ENCODE measurements at places on chromosomes 4 and X.

DNA sequence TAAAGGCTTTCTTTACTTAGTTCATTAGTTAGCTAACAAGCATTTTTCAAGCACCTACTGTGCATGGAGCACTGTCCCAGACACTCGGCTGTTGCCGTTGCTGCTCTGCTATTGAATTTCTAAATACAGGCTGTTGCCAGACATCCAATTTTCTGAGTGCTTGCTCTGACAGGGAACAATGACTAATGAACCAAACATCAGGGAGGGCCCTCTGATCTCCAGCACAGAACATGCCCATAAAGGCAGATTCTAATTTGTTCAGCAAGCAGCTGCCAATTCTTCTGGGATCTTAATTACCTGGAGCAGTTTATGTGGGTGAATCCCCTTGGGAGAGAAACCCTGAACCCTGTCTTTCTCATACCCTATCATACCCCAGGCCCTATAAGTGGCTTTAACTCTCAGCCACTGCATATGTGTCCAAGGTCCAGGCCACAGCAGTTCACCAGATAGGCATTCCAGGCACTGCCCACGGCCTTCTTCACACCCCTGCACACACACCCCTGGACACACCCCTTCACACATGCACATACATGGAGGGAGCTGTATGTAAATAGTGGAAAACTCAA lies 27.9 kb downstream of the TSC22D3 start:
- no peak for DNase-seq

- peak; percentile 57 for DNase-seq
These were observed 62.8 kb upstream of the EGFL6 start for GRCh38 chrX:13506574-13506973.

GRCh38 chrX:9557091-9557490 lies 92.2 kb downstream of the TBL1X start:
- no peak for DNase-seq

DNA sequence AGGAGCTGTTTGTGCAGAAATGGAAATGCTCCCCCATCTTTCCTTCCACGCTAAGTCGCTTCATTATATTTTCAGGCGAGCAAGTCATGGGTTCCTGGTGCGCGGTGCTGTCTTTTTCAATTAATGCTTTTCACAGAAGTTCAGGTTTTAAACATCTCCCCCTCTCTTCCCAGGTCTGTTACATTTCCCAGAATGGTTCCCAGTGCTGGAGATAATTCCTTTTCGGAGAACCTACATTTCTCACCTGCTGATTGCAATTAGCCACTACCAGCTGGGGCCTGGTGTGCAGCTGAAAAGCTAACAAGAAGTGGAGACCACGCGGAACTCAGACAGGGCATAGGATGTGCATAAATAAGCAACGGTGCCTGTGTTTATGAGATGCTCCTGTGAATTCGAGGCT lies 217.8 kb downstream of the MID1IP1 start:
- no peak for DNase-seq

GRCh38 chrX:13699183-13699826 lies 10.4 kb downstream of the RAB9A start:
- DNase-seq, result no peak

DNA sequence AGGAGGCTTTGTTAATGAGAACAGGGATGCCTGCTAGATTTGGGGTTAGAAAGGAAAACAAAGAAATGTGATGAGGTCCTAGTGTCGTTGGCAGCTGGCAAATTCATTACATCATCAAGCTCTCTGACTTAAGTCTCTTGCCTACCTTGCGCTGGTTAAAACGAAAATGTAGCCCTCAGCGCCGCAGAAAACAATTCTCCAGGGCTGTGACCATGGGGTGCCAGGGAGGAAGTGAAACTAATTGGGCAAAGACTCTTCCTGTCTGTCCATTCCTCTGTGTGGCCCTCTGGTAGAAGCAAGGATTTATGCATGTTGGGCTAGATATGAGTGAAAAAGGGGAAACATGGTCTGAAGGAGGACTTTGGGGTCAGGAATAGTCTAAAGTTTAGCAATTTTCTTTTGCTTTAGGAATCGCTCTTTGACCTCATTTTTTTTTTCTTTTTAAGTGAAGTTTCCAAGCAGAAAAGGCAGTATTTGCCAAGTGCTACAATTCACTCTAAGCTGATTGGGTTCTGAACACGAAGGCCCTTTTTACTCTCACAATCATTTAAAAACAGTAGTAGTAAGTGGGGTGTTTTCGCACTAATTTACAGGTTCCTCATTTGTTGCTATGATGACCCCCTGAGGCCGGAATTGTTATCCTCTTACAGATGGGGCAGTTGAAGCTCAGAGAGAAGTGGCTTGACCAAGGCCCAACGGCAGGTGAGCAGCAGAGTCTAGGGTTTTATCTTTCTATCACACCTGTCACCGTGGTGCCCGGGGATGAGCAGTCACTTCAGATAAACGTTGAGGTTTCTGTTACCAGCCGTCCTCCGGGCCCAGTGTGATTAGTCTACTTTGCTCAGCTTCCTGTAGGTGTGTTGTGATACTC lies 27.3 kb upstream of the CHRNA9 start:
- no peak for DNase-seq

GRCh38 chrX:25198253-25198652 lies 182.5 kb upstream of the ARX start:
- DNase-seq, result no peak

- no peak for DNase-seq
These were observed 58.6 kb upstream of the CAMK2D start for GRCh38 chr4:113820108-113820507.

DNA sequence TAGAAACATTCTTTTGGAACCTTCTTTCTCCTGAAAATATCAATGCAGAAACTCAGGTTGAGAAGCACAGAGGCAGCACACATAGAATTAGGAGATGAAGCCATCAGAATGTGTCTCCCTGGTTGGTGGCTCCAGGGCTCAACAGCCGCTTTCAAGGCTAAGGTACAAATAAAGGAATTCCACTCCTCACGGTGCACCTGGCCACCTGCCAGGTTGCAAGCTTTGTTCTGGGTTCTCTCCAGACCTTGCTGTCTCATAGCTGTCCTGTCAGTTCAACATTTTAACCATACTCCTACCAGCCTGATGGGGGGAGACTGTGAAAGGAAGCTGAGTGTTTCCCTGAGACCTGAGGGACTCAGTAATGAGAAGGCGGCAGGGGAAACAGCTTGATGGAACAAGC lies 96.3 kb upstream of the HPF1 start:
- no peak for DNase-seq

DNA sequence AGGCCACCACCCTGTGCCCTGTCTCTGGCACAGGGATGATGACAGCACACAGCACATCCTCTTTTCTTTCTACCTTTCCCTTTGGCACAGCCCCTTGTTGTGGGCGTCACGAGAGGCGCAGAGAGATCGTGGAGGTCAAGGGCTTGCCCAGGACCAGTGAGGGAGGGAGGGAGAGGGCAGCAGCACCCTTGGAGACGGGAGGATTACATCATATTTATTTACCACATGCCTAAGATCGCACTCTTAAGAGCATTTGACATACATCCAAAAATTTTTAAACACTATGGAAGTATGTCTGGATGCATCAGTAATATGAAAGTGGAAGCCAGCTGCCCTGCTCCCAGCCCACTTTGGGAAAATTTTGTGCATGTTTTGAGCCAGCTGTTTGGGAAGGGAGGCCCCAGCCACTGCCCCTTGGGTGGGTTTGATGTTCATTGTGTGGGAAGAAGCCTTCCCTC lies 12.7 kb downstream of the WFS1 start:
- DNase-seq, result no peak

DNA sequence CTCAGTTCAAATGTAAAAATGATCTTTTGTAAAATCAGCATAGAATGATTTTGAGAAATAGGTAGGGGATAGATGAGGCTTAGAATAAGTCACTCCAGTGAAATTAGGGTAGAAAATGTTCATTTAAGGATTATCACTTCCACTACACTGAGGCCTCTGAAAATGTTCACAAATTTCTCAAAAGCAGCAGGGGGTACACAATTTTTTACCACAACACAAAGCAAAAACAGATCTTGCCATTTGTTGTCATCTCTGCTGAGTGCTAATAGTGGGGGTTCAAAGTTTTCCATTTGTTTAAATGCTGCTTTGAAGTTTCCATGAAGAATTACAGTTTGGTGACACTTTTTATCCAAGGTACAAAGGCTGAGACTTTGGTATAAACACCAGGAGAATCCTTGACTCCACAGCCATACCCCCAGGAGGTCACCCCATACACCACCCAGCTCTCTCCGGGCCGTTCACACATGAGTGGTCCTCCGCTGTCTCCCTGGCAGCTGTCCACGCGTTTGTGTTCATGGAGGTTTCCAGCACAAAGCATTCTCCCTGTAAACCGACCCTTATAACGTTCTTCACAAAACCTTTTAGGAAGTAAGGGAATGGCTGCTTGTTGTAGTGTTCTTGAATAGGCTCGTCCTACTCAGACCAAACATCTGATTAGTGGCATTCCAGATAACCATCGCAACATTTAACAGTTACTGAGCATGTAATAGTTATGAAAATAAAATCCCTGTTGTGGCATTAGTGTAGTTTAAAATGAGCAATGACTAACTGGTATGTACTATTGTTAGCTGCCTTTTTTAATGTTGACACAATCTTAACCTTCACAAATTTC lies 71.0 kb downstream of the PRSS12 start:
- DNase-seq, result no peak

- no peak for DNase-seq
These were observed 22.4 kb downstream of the RAB40AL start for GRCh38 chrX:102959471-102959870.

DNA sequence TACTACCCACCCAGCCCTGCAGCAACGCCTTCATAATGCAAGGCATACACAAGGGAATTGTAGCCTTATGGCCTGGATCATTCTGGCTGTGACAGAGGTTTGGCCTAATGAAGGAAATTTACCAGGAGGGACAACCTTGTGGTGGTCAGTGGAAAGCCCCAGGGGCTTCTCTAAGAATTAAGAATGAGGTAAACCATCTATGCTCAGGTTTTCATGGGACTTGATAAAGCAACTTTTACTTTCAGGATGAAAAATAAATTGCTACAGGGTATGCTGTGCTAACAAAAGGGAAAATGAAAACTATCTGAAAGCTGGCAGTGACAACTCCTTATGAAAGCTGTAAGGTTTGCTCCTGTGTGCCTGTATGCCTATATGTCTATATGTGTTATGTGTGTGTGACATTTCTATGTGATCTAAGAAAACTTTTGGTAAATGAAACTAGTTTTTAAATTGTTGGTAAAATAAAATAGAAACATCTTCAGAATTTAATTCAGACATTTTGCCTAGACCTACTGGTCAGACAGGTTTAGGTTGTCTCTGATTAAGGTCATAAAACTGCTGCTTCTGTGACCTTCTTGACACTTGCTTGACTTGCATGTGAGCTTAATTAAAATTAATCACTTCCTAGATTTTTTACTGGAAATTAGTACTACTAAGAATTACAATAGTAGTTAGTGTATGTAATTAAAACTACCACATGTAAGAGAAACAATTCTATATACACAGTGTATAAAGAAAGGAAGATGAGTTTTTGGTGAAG lies 19.9 kb upstream of the TXK start:
- no peak for DNase-seq

DNA sequence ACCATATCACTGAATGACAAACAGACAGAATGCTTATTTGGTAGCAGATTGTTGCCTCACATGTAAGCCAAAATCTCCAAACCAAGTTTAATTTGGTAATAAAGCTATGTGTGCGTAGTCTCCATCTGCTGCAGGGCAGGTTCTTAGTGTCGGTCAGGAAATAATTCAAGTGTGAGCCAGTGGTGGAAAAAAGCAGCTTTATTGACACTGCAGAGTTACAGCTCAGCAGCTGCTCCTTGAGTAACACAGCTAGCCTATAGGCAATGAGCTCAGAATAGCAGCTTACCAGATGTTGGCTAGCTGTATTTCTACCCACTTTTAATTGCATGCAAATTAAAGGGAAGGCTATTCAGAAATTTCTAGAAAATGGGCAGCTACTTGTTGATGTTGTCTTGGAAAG lies 757.8 kb upstream of the HS3ST1 start:
- no peak for DNase-seq

DNA sequence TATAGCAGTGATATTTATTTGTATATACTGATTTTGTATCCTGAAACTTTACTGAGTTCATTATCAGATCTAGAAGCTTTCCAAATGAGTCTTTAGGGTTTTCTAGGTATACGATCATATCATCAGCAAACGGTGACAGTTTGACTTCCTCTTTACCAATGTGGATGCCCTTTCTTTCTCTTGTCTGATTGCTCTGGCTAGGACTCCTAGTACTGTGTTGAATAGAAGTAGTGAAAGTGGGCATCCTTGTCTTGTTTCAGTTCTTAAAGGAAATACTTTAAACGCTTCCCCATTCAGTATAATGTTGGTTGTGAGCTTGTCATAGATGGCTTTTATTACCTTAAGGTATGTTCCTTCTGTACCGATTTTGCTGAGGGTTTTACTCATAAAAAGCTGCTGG lies 37.5 kb downstream of the CBR4 start:
- no peak for DNase-seq

GRCh38 chrX:17527135-17527701 lies 152.2 kb downstream of the NHS start:
- DNase-seq, result no peak

GRCh38 chrX:130592204-130592603 lies 190.4 kb downstream of the RBMX2 start:
- no peak for DNase-seq

DNA sequence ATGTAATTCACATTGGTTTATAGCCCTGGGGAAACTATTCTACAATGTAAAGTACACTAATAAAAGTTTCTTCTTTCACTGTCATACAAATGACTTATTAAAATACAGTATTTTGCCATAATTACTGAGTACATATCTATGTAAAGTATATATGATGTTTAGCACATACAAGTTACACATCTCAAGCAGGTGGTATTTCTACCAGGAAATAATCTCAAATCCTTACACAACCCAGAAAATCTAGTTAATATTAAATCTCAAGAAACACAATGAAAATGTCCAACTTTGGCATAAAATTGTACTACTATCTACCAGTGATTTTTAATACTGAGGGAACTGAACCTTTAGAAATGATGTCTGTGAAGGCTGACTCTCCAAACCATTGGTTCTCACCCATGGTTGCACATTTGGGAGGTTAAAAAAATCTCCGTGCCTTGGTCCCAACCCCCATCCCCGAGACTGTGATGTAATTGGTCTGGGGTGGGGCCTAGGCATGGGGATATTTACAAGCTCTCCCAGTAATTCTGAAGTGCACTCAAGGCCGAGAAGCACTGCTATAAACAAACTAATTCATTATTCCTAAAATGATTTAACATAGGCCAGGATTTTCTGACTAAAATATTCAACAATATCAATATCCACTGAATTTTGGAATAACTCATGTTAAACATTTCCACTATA lies 27.6 kb downstream of the MAP3K15 start:
- DNase-seq, result no peak

GRCh38 chr4:184476695-184477094 lies 2.3 kb upstream of the IRF2 start:
- DNase-seq, result no peak

GRCh38 chr4:6221851-6222760 lies 21.8 kb upstream of the JAKMIP1 start:
- DNase-seq, result no peak

DNA sequence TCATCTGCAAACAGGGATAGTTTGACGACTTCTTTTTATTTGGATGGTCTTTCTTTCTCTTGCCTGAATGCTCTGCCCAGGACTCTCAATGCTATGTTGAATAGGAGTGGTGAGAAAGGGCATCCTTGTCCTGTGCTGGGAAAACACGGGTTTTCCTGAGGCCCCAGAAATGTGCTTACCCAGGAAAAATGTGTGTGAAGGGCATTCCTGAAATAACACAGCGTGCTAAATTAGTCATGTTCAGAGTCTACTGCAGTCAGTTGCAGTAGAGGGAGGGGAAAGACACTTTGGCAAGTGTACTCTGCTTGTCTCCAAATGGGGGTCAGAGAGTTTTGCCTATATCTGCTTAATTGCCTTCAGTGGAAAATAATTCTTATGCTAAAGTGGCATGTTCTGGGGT lies 153.9 kb downstream of the CCNG2 start:
- DNase-seq, result no peak
